ENCODE measurements at places on chromosomes 16 and 17. TPM values are rescaled to one million over a fixed set of nuclear protein-coding genes. Genes with fewer than 3 reads are reported as not detected.

DNA sequence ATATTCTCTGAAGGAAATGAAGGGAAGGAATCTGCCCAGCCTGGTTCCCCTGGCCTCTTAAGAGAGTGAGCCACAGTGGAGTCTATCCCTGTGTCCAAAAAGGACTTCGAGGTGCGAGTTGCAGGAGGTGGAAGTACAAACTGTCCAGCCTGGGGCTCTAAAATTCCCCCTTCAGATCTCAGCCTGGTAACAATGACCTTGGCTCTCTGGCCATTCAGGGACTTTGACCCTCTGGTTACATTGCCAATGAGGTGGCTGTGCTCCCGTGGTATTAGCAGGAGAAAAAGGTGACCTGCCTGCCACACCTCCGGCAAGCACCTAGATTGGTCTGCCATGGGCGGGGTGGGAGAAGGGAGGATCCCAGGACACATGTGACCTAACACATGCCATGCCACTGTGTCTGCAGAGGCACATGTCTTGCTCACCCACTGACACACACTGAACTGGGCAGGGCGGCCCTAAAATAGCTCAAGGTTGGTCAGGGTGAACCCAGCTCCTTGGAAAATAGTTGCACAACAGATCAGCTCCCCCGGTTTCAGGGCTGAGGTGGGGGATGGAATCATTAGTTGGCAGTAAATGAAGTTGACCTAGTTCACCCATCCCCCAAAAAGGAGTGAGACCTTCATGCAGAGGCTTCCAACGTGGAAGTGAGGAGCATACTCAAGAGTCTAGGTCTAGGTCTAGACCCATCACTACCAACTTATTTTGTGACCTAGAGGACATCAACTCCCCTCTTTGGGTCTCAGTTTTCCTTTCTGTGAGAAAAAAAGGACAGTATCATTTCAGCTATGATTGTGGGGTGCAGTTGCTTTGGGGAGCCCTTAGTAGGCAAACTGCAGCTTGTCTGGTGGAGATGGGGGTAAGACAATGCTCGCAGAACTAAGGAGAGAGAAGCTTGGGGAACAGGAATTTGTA is 2.2 kb downstream of the NR1D1 start:
- no peak for DNase-seq

The FSCN2 gene
- 1.2 TPM for polyA plus RNA-seq

The PMFBP1 gene
- 3.5 TPM for polyA plus RNA-seq

The KRT9 gene
- not detected for polyA plus RNA-seq

GRCh38 chr17:15092762-15093161 is 172.4 kb downstream of the PMP22 start:
- DNase-seq = no peak

The NPIPA1 gene
- polyA plus RNA-seq = 163 TPM

GRCh38 chr16:11253009-11253994 is 2.7 kb downstream of the SOCS1 start:
- DNase-seq = no peak

DNA sequence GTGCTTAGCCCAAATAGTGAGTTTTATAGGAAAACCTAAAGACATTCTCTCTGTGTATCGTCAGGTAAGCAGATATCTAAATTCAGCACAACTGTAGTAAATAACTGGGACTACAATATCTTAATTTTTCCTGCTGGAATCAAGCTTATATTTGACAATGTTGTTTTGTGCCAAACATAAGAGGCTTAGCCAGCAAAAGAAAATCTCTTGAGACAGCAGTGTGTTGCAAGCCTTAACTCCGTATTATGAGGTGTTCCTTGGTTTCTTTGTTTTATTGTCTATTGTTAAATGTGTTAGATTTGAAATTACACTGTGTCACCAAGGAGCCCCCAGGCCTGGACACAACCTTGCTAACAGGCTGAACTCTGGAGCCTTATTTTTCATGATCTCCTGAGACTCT is 1570.6 kb upstream of the GOT2 start:
- no peak for DNase-seq

GRCh38 chr17:9986754-9987382 is 81.8 kb upstream of the RCVRN start:
- DNase-seq = no peak

DNA sequence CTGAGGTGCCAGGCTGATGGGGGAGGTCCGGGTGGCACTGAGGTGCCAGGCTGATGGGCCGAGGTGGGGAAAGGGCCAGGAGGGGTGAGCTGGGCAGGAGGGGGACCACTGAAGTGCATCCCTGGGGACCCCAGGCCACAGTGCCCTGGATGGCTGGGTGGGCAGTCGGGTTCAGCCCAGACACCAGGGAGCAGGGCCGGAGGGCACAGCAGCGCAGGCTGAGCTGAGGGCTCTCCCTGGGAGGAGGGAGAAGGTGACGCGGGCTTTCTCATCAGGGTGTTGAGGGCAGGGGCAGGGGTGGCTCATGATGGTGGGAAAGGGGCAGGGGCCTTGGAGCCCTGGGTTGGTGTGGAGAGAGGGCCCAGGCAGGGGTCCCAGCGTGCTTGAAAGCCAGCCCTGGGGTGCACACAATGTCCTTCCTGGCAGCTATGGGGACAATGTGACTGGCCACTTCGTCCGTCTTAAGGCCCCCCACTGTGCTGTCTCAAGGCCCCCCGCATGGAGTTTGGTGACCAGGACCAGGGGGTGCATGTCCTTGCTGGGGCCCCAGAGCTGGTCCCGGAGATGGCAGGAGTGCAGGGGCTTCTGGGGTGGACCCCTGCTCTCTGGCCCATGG is 16.0 kb downstream of the CD7 start:
- DNase-seq = no peak

DNA sequence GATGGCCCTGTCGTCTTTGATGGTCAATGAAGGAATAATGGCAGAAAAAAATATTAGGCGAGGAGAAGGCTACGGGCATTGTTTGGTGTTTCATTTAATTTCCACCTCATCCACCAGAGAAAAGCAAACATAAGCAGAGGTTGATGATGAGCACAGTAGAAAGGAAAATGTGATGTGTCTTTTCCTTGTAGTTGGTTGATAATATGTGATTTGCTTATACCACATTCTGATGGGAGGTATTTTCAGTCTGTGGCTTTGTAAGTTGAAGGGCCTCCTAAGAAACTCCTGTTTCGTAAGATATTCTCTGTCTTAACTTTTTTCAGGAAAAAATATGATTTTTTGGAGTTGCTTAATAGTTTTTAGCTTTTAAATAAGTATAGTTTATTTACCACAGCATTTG is 215.7 kb downstream of the PRKCA start:
- no peak for DNase-seq

DNA sequence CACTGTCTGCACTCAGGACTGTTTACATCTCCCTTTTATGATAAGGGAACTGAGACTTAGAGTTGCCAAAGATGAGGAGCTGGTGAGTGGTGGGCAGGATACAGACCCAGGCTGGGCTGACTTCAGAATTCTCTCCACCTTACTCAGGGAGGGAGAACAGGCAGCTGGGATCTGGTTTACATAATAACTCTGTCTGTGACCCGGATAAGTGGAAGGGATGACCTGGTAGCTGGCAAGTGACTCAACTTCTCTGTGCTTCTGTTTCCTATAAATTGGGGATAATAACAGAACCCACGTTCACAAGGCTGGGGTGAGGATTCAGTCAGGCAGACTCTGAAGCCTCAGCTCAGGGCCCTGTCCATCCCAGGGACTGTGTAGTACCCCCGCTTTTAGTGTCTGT is 2.6 kb downstream of the SNX20 start:
- no peak for DNase-seq

The HBQ1 gene
- polyA plus RNA-seq = 0.73 TPM

GRCh38 chr17:1713878-1714426 is 3.8 kb upstream of the TLCD2 start:
- DNase-seq = peak; percentile 65

The PRR15L gene
- 22.7 TPM for polyA plus RNA-seq

DNA sequence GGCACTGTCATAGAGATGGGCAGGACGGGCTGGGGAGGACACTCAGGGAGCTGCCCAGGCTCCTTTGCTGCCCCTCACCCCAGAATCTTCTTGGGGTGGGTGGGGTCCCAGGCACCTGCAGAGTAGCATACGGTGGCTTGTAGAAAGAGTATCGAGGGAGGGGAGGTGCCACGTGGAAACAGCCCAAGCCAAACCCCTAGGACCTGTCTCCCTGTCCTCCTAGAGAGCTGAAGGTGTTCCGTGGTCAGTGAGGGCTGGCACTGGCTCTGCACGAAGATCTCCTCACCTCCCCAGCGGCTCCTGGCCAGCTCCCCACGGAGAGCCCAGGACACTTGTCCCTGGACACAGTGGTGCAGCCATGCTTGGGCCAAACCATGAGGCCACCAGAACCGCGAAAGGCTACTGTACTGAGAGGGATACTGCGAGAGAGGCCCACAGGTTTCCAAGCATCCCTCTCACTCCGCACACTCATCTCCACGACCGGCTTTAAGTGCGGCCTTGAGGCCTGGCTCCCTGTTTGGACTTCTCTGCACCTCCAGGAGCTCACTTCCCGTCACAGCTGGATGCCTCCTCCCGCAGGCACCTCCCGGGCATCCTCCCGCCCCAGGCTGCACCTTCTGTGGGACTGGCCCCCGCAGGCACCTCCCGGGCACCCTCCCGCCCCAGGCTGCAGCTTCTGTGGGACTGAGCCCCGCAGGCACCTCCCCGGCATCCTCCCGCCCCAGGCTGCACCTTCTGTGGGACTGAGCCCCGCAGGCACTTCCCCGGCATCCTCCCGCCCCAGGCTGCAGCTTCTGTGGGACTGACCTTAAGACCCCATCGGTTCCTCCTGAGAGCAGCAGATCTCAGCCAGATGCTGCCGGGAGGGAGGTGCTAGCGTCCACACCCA is 2.0 kb upstream of the MAFG start:
- no peak for DNase-seq

GRCh38 chr17:43732958-43733357 is 25.6 kb downstream of the SOST start:
- DNase-seq = no peak

DNA sequence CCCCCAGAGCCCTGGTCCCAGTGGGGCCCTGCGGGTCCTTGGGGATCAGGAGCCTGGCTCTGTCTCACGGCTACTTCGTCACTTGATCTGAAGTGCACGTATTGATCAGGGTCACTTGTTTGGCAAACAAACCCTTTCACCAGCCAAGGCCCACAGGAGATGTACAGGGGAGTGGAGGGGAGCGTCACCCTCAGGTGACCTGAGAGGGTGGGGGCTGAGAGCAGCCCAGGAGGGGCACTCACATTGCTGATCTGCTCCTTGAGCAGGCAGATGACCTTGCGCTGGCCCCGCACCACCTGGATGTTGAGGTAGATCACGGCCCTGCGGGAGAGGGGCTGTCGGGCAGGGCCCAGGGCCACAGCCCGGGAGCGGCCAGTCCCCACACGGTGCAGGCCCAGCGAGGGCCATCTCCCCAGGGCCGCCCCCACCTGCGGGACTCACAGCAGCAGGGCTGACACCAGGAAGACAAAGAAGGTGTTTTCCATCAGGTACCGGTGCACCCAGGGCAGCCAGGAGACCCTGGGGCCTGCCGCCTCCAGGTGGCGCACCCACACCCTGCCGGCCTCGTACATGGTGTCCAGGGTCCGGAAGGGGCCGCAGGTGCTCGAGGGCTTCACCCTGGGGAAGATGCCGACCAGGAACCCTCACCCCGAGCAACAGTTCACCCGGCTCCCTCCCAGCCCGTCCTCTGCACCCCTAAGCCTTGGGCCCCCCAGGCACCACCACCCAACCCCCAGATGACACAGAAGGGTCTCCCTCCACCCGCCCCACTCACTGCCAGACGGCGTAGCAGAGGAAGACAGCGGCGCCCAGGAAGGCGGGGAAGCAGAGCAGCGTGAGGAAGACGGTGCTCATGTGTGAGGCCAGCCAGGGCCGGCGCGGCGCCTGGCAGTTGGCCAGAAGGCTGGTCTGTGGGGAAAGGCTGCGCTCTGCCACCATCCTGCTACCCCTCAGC is 11.3 kb downstream of the TMC6 start:
- DNase-seq = no peak

DNA sequence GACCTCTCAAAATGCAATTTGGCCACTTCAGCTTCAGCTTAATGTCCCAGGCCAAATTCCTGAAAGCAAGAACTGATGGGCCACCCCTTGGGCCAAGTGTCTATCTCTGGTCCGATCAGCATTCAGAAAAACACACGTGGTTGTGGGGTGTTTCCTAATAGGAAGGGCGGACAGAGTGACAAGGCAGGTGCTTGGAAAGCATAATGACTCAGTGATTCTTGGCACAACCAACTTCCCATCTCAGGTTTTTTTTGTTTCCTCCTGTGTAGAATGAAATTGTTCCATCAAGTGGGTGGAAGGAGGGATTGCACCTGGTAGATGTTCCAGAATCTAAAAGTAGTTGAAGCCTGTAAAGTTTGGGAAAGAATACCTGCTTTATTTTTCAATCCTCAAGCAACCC is 155.6 kb downstream of the HS3ST2 start:
- no peak for DNase-seq

GRCh38 chr16:8032406-8032805 is 557.9 kb downstream of the TMEM114 start:
- no peak for DNase-seq

- DNase-seq = no peak
Measured at GRCh38 chr16:86734543-86735460, 156.5 kb downstream of the FOXL1 start.

DNA sequence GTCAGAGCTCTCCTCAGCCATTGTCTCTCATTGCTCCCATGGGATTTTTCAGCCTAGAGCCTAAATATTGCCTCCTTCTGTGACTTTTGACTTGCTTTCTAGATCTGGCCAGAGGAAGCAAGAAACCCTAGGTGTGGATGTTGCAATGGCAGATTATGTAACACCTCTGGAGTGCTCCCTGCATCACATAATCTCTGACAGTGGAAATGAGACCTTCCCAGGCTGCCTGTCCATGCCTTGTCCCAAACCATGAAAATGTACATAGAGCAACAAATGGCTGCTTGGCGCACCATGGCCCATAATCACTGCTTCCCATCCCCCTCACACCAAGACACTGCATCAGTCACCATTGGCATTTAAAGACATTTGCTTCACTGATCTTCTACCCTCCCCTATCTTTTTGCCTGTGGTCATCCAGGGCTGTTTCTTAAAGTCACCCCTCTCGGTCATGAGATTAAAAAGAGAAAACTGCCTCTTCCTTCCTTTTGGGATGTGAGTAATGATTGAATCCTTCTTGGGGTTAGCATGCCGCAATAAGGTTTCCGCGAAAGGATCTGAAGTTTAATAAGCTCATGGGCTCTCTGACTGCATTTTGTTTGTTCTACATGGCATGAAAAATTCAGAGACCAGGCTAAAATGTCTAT is 34.2 kb upstream of the CCL2 start:
- DNase-seq = no peak

DNA sequence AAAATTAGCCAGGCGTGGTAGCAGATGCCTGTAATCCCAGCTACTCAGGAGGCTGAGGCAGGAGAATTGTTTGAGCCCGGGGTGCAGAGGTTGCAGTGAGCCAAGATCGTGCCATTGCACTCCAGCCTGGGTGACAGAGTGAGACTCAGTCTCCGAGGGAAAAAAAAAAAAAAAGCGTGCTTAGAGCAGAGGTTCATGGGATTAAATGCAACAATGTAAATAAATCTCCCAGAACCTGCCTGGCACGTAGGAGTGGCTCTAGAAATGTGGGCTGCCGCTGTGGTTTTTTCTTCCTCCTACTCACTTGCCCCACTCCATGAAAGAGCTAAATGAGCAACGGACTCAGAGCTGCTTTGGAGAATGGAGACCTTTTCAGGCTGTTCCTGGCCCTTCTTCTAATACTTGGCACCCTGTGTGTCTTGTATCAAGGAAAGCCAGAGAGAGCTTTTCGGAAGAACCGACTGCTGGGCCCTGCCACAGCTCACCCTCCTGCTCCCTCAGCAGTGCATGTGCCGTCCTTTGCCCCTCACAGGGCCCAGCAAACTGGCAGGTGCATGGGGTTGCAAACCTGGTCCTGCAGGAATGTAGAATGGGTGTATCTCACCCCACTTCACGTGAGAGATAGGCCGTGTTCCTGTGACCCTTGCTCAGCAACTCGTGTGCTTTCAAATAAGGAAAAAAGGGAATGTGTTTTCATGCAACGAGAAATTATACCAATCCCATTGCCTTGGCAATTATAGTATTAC is 52.0 kb downstream of the LDHD start:
- no peak for DNase-seq

The GAS2L2 gene
- 0.13 TPM for polyA plus RNA-seq
